IPS-NIHi11 (cell line): ENCODE measurements at places on chromosomes 1 and 21.

DNA sequence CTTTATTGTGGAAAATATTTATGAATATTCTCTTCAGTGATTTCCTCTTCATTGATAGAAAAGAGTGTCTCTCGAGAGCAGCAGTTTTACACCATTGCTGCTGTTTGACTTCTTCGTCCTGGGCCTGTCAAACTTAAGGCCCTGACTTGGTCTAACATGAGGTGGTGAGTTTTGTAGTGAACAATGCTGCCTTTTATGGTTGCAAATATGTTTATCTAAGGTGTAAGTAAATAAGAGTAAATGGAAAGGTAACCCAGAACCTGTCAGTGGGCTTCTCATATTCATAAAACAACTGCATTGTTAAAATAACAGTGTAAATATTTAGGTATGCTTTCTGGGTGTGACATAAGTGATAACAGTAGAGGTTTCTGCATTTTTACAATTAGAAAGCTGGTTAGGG is 62.8 kb upstream of the SCCPDH start:
- DNase-seq = no peak

DNA sequence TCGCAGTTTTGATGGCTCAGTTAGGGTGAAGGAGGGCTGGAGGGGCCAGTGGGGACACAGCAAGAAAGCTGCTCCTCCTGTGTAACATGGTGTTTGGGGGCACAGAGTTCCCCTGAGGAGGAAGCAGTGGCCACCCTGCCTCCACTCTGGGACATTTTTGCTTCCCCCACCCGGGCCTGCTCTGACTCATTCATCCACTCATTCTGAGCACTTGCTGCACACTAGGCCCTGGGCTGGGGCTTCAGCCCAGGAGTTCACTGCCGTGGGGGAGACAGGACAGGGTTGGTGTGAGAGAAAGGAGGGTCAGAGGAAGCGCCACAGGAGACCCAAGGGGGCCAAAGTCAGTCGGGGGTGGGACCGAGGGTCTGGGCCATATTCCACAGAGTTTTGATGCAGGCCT is 41.4 kb upstream of the ACOT11 start:
- DNase-seq = no peak

DNA sequence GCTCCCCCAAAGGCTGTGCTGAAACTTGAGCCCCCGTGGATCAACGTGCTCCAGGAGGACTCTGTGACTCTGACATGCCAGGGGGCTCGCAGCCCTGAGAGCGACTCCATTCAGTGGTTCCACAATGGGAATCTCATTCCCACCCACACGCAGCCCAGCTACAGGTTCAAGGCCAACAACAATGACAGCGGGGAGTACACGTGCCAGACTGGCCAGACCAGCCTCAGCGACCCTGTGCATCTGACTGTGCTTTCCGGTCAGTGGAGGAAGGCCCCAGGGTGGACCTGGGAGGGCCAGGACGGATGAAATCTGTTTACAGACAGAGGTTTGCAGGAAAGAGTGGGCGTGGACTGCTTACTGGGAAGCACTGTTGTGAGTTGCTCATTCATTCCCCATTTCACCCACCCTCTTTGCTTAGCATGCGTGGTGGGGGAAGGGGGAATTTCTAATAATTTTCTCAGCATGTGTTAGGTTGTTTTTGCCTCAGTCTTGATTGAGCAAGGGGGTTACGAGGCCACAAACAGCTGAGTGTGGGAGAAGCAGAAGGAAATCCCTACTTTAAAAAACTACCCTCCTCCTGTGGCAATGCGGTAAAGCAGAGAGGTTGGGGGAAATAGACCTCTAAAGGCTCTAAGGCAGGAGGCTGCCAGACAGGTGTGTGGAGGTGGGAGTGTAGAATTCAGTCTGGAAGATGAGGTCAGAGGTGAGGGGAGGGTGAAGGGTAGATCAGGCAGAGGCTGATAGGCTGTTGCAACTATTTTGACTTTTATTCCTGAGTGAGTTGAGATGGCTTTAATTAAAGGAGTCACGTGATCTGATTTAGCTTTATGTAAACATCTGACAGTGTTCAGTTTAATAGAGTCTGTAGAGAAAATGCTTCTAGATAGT is 1.3 kb downstream of the FCGR2A start:
- DNase-seq = peak; percentile 15

- no peak for DNase-seq
Observed at GRCh38 chr1:8281843-8282509, 35.9 kb upstream of the SLC45A1 start.

DNA sequence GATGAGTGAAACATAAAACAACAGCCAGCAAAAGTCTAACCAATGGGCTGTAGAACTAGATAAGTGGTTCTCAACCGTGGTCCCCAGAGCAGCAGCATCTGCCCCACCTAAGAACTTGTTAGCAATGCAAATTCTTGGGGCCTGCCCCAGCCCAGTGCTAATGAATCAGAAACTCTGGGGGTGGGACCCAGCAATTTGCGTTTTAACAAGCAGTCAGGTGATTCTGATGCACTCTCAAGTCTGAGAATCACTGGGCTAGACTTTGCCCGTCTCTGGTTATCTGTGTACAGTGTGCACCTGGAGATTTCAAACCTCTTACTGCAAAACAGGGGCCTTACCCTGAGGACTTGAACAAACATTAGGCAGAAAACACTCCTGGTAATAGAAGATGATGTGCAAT is 66.5 kb downstream of the PLXNA2 start:
- DNase-seq = peak; percentile 38

DNA sequence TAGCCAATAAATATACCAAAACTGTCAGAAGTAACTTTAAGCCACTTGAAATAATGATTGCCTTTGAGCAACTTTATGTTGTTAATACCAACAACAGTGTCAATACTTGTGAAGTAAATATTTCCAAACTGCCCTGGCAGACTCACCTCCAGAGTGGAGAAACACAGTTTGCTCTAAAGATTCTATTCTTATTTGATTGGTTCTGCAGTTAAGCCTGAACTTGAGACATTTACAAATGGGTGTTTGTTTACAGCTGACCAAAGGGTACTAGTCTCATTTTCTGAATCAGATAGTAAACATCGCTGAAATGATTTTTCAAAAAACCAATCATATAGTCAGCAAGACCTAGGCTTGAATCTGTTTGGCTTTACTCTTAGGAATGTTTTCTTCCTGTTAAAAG is 1.3 kb upstream of the MYOC start:
- DNase-seq = no peak

GRCh38 chr1:152110860-152111514 is 4.3 kb downstream of the TCHH start:
- peak; percentile 15 for DNase-seq
